ENCODE measurements at places on chromosomes 7 and 10.

- no peak for DNase-seq
Measured at GRCh38 chr7:127404286-127405072, 12.0 kb upstream of the ZNF800 start.

DNA sequence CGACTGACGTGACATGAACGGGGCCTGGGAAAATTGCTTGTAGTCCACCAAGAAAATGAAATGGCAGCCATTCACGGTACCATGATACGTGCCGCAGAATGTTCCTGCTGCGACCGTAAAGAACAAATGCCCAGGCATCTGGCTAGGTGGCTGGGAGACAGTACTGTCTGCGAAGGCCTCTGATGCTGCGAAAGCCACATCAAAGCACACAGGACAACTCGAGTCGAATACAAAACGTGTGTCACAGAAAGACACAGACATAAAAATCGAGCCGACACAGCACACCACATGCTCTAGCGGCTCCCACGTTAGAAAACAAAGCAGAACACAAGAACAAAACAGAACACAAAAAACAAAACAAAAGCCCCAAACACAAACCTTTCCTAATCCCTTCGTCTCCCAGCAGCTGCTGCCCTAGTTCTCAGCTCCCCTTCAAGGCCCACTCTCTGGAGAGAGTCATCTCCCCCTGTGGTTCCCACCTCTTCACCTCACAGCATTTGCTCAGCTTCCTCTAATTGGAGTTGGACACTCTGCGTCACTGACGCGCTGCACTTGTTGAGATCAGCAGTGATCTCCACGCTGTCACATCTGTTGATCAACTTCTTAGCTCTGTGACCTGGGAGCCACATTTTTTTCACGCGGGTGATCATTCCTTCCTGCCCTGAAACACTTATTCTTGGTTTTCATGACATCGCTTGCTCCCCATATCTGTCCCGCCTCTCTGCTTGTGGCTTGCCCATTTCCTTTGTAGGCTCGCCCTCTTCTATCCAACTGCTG is 112.2 kb downstream of the CLEC2L start:
- no peak for DNase-seq

DNA sequence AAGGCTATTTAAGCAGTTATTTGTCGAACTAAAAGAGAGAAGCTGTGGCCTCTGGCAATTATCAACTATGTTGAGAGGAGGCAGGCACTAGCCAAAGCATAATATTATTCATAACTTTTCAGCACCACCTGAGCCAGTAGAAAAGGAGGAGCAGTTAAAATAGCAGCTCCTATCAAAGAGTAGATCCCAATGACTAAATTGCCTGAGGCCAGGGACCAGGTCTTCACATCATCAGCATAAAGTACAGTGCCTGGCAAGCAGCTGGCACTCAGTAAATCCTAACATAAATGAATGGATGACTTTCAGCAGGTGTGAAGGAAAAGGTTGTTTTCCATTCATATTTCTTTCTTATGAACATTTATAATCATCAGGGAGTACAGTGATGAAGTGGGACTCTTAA is 309.0 kb upstream of the IMMP2L start:
- DNase-seq, result no peak

GRCh38 chr10:78838141-78838657 is 230.6 kb upstream of the ZMIZ1 start:
- no peak for DNase-seq

- no peak for DNase-seq
Measured at GRCh38 chr10:78281627-78282026, 248.0 kb downstream of the RPS24 start.

GRCh38 chr7:831596-832166 is 595 bp upstream of the SUN1 start:
- DNase-seq, result peak; percentile 57

DNA sequence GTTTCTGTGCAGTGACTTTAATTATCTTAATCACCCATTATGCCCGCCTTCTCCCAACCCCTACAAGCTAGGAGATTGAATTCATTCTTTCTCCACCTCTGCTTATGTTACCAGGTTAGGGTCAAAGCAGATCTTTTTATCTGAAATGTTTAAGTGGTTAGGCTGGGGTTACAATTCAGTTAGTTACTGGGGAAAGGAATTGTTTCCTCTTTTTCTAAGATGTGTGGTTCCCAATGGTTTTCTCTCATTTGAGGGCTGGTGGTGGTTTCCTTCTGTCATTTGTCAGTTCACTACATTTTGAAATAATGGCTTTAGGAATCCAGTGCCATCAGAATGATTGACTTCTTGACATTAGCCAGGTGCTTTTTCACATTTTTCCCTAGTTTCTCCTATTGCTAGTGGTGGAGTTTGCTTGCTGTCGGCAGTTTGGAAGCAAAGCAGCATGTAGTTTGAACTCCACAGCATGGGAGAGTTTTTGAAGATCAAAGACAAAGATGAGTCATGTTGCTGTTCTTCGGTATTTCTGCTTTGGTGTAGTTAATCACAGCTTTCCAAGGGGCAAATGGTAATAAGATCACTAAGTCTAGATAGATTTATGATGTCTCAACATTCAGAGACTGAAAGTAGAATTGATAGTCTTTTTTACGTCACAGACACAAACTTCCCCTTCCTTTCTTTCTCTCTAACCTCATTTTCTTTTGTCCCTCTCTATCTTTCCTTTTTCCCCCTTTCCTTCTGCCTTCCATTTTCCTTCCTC is 168.2 kb downstream of the SND1 start:
- DNase-seq, result no peak

GRCh38 chr7:28037220-28038010 is 143.2 kb downstream of the JAZF1 start:
- DNase-seq, result peak; percentile 84

All from skeletal muscle cell (primary cell).